ENCODE measurements at places on chromosomes 4 and X.

- DNase-seq = no peak
Measured at GRCh38 chrX:98331407-98331806, 1447.7 kb downstream of the RPA4 start.

- DNase-seq = no peak
Measured at GRCh38 chr4:25969374-25970155, 55.5 kb downstream of the SMIM20 start.

- no peak for DNase-seq
Measured at GRCh38 chrX:121356850-121357171, 309.4 kb downstream of the GLUD2 start.

- DNase-seq = no peak
Measured at GRCh38 chr4:78691971-78692821, 84.0 kb upstream of the BMP2K start.

DNA sequence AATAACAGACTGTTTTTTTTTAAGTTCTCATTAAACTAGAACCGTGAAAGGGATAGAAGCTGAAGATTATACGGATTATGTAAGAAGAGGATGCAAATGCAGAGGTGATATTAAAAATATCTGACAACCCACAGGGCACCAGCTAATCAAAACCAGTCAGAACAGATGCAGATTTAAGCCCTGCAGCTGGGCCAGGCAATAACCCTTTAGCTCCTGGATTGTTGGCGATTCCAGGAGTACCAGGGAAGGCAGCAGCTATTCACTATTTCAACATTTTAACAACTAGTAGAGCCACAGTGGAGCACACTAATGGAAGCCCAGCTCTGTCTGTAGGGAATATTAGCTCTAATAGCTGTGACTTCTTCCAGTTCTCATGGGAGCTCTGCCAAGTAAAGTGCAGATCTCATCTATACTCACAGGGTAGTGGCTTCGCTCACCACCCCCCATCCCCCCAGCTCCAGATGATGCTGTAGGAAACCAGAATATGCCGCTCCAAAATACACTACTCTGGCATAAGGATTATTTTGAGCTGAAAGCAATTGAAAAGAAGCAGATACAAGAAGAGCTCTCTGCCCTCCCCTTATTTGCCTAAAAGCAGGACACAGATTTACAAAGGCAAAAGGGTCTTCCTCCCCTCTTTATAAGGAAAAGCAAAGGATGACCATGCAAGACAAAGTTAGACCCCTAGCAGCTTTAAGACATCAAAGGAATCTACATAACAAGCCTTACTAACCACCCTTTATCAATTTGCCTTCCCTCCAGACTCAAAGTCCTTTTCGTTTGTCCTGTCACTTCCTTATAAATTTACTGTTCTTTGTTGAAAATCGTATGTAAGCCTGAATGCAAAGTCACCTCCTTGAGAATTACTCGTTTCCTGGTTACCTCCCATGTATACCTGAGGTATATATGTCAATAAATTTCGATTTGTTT is 13.7 kb downstream of the SCD5 start:
- DNase-seq = peak; percentile 73

DNA sequence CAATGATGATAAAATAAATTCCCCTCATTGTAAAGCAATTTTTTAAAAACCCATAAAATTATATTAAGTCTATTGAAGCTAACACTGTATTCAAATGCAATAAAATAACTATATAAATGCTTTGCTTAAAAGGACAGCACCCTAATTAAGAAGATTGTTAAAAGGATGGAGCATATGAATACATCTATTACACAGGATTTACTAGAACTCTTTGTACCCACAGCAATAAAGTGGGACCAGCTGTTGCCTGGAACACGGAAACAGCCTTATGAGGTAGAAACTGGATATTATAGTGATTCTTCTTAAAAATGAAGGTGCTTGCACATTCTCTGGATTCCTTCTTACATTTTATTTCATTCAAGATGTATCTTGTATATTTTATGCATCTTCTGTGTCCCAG is 298.7 kb upstream of the KLF3 start:
- no peak for DNase-seq

DNA sequence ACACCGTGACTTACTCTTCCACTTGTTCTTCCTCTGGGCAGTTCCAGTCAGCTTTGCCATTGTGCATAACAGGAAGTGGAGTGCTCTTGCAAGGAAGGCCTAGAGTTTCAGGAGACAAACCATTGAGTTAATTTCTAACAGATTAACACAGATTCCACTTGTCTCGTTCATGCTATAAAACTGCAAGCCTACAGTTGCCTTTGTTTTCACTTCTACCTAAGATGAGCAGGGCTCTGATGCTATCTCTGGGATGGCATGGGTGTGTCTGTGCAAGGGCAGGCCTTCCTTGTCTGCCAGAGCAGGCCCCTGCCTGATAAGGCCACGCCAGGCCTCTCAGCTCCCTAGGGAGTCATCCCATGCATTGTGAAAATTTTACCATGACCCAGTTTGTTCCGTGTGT is 67.7 kb upstream of the PGRMC2 start:
- no peak for DNase-seq

DNA sequence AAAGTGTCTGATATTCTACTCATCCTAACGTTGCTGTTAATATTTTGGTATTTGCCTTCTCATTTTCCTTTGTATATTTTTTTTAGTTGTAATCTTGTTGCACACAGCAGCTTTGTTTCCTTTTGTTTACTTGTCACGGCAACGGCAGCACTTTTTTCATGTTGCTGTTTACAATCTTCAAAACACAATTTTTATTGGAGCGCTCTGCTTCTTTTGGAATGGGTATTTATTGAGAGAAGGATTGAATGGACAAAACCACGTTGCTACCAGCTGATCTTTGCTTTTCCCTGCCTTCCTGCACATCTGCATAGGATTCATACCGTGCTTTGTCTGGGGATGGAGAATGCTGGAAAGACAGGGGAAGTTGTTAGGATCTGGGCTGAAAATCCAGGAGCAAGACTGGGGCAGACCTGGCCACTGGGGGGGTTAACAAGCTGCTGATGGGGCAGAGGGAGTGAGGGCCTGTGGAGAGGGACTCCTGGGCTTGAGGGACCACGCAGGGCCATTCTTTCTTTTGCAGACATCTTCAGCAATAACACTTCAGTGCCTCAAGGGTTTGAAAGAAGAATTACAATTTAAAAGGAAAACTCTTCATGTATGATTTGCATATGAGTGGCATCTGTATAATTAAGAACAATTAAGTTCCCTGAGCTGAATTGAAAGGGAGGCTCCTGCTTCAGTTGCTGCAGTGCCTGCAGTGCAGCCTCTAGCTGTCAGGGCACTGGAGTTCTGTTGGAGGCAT is 69.8 kb downstream of the TMEM131L start:
- peak; percentile 68 for DNase-seq

- no peak for DNase-seq
Measured at GRCh38 chrX:95907081-95907480, 777.6 kb upstream of the DIAPH2 start.

DNA sequence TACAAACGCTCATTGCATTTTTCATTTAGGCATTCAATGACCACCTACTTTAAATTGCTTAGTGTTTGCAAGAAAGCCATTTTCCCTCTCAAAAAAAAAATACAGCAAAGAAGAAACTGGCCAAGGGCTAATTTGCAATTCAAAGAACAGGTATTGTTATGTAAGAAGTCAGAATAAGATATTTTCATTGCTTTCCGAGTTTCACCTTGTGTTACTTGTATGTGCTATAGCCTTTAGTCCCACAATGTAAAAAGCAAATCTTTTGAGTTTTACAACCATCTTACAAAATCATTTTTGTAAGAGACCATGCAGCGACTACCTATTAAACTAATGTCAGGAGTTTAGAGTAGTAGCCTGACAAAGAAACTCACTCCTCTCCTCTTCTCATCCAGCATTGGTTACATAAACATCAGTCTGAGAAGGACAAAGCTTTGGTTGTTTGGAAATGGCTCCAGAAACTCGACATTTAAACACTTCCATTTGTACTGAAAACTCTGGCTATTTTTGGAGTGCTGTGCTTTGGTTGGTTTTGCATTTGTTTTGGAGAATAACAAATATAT is 15.3 kb downstream of the TENM3 start:
- DNase-seq = no peak

- DNase-seq = no peak
Measured at GRCh38 chr4:147809211-147809610, 77.3 kb downstream of the ARHGAP10 start.

GRCh38 chr4:119797238-119797894 is 168.8 kb upstream of the PDE5A start:
- DNase-seq = no peak

DNA sequence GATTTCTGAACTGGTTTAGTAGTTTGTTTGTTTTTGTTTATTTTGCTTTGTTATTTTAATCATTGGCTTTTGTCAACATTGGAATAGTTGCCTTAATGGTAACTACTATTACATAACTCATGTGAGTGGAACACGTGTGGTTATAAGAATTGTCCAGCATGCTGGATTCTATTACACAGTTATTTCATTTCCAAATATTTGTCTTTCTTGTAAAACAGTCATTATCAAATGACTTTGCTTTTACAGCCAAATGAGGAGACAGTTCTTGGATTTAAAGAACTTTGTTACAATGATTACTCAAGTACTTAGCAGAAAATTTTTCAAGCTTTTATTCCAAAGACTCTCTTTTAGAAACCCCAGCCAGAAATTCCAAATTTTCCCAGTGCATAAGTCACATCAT is 516.1 kb upstream of the MAGEB2 start:
- no peak for DNase-seq

GRCh38 chr4:7967501-7968261 is 28.0 kb upstream of the AFAP1 start:
- DNase-seq = peak; percentile 45

DNA sequence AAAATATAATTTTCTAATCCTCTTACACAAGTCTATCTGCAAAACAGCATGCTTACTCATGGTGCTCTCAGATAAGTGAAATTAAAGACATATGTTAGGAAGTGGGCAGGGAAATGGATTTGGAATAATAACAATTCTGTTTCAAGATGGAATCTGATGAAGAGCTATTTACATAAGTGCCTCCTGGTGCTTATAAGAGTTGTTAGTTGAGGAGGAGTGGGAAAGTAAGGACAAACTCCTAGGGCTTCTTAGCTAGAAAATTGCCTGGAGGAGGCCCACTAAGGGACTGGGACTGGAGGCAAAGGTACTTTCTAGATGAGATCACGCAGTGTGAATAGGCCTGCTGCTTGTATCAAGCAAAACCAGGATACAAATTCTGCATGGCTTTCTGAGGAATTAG is 939.8 kb downstream of the GLUD2 start:
- peak; percentile 45 for DNase-seq

DNA sequence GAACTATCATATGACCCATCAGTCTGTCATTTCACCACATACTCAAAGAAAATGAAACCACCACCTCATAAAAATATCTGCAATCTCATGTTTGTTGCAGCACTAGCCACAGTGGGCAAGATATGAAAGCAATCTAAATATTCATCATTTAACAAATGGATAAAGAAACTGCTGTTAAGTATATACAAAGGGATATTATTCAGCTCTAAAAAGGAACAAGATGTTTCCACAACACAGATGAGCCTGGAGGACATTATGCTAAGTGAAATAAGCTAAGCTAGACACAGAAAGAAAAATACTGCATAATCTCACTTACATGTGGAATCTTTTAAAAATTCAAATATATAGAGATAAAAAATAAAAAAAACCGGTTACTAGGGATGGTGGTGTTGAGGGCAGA is 108.2 kb upstream of the BRWD3 start:
- DNase-seq = no peak

DNA sequence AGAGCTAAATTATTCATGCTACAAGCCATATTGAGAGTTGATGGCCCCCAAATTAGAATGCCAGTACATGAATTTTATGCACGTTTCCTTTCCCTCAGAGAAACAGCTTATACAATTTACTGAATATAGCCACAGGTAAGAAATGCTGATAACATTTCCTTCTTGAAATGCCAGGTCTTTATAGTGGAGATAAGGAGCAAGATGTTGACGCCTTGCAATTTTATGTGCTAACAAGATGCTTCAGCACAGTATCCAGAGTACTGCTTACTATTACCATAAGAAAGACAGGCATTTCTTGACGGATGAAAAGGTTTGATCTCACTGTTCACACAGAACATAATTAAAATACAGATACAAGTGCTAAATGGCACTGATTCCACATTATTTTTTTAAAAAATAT is 223.2 kb upstream of the CTSO start:
- DNase-seq = peak; percentile 63

DNA sequence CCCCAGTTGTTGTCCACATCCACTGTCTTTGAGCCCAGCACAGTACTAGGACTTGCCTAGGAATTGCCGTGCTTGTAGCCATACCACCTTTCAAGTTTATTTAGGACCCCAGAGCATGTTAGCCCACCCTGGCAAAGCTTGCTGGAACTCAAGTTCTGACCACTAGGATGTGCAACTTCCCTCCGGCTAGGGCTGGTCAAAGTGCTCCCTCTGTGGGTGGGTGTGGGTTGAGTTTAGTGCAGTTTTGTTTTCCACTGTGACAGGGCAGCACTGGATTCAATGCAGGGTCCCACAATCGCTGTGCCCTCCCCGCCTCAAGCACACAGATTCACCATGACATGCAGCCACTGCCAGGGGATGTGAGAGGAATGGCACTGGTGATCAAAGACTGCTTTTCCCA is 96.0 kb downstream of the RASGEF1B start:
- DNase-seq = no peak

DNA sequence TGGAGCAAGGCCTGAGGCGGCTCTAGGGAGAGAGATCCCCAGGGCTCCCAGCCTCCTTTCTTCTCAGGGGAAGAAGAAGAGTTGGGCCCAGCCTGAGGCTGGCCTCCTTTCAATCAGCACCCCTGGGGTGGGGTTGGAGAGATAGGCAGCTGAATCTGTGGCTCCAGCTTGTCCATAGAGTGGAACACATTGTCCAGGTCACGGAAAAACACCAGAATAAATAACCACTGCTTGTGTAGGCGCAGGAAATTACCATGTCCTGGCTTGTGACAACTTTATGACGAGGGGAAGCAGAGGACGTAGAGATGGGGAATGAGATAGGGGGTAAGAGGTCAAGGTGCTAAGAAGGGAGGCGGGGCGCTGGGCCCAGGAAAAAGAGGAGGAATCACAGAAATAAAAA is 80.8 kb upstream of the EFNB1 start:
- DNase-seq = no peak

DNA sequence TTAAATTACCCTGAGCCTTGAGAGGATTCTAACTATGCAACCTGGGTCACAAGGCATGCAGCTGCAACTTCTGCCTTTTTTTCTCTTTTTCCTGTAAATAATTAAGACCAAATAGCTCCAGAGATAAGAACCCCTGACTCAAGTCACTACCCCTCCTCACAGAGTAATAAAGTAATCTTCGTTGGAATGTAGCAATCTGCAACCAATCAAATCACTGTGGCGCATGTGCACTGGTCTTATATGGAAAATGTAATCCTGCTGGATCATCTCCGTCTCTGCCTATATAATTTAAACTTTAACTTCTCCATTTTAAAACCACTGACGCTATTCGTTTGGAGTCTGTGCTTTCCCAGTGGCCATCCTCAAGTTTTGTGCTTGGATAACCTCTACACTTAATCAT is 6.1 kb upstream of the EFHC2 start:
- no peak for DNase-seq

- DNase-seq = peak; percentile 84
Measured at GRCh38 chr4:81499840-81500239, 28.1 kb upstream of the RASGEF1B start.

GRCh38 chrX:153727123-153727931 is 2.7 kb downstream of the ABCD1 start:
- peak; percentile 68 for DNase-seq

Measured in brain (organoid and tissue), 16 donors.